ENCODE measurements at places on chromosomes 5 and 9.

GRCh38 chr5:90932052-90932699 is 373.6 kb downstream of the ADGRV1 start:
- DNase-seq, result peak; percentile 90

DNA sequence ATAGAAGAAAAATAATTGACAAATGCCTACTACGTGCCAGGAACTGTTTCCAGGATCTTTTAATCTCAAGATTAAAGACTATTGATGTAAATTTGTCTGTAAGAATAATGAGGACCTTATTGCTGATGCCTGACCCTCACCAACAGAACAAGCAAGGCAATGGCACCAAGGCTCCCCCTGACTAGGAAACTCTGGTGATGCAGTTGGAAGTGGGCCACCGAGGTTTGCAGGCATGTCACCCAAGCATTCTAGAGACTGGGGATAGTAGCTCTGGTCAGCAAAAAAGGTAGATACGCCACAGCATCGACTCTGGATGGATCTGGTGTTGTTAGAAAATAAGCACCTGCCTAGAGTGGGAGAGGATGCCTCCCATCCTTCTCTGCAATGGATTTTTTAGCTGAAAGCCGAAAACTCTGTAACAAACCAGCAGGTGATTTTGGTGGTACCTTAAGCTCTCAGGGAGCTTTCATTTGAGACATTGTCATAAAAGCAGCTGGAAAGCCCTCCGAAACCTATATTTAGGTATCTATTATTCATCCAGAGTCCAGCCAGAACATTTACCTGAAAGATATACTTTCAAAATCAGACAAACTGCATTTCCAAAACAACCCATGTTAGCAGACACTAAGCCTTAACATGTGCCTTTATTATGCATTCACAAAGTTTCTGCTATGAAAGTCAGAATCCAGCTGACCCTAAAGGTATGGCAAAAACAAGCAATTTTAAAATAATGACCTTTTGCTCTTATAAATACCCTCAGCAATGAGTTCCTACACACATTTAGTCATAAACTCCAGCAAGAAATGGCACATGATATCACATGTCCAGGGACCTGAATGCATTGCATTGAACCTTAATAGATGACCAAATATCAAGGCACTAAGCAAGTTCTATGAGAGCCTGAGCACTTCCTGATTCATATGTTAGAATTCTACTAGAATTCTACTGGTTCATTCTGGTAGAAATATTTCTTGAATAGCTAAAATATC is 308.4 kb downstream of the PDE4D start:
- DNase-seq, result no peak

DNA sequence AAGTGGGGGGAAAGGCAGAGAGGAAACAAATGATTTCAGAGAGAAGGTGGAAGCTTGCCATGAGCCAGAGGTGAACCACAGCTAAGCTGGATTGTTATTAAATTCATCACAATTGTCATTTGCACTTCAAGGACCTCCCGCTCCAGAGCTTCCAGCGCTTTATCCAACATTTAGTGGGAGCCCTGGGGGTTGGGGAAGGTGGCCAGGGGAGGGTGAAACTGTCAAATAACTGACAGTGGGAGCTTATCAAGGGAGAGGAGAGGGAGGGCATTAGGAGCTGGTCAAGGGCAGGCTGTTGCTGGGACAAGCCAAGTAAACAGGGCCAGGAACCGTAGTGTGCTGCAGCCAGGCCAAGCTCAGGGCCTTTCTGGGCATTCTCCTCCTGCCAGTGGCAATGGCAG is 71.5 kb downstream of the SIL1 start:
- no peak for DNase-seq

GRCh38 chr9:110601098-110601497 is 21.6 kb upstream of the SVEP1 start:
- no peak for DNase-seq

GRCh38 chr5:172411484-172412072 is 42.7 kb downstream of the SH3PXD2B start:
- DNase-seq, result peak; percentile 56

DNA sequence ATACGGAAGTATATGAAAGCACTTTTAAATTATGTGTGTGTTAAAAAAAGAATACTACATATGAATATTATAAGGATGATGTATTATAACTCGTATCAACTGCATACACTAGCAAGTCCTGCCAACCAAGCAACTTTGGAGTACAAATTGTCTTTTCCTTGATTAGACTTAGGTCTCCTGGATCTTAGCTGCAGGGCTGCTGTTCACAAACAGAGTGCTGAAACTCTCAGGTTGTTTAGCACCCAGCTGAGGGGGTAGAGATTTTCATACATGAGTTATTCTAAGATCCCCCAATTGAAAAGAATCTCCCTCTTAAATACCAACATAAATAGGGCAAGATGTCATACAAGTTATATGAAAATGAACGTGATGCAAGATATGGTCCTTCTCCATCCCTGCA is 149.8 kb upstream of the TNC start:
- no peak for DNase-seq

- no peak for DNase-seq
These were observed 61.1 kb downstream of the EGFLAM start for GRCh38 chr5:38319491-38319890.

- no peak for DNase-seq
These were observed 86.0 kb upstream of the ITGA2 start for GRCh38 chr5:52903142-52903541.

DNA sequence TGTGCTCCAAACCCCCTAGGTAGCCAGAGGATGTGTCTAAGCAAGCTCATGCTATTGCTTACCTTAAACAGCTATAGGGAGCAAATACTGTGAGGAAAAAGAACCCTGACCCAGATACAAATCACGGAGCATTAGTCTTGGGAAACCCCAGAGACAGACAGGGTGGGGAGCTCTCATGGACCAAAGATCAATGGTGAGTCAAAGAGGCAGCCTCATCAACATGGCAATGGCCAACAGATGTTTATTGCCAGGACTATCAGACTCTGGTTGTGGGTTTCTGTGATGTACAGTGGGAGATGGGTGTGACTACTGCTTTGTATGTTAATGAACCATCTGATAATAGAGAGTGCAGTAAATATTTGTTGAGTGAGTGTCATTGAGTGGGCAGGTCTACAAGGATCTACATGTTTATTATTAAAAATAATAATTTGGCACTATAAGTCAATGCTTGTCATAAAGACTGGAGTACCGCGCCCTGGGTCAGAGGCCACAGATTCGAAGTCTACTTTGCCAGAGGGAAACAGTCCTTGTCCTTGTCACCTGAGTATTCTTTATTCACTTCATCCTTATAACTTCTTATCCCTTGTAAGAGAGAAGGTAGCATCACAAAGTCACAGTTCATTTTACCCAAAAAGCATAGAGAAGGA is 56.5 kb upstream of the RAI14 start:
- DNase-seq, result no peak

DNA sequence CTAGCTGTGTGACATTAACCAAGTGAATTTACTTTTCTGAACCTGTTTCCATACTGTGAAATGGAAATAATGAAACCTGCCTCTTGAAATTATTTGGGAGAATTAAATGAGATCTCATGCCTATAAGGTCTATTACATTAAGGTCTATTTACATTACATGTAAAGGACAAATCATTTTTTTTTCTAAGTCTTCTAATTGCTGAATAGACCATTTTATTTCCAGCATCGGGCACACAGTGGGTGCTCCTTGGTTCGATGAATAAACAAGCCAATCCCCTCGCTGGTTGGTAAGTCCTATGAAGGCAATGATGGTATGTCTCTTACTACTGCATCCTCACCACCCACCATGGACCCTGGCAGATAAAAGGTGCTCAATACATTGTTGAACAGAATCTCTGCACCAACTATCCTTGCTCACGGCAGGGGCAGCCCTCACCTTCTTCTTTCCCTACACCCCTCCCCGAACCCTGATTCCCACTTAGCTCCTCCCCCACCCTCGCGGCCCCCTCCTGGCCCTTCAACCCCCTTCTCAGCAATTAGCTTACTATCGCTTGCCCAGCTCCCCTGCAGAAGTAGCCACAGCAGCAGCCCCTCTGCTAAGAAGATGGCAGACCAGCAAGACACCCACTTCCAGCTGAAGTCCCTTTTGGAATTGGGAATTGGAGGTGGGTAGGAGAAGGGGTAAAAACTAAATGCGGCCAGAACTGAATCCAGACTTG is 3.0 kb downstream of the PCDH1 start:
- DNase-seq, result no peak

Data from suppressor macrophage treated with lipopolysaccharide for 1 hour (primary cell).